ENCODE measurements at places on chromosomes 11 and 22.

- no peak for DNase-seq
Measured at GRCh38 chr11:15944460-15944859, 411.9 kb downstream of the SOX6 start.

DNA sequence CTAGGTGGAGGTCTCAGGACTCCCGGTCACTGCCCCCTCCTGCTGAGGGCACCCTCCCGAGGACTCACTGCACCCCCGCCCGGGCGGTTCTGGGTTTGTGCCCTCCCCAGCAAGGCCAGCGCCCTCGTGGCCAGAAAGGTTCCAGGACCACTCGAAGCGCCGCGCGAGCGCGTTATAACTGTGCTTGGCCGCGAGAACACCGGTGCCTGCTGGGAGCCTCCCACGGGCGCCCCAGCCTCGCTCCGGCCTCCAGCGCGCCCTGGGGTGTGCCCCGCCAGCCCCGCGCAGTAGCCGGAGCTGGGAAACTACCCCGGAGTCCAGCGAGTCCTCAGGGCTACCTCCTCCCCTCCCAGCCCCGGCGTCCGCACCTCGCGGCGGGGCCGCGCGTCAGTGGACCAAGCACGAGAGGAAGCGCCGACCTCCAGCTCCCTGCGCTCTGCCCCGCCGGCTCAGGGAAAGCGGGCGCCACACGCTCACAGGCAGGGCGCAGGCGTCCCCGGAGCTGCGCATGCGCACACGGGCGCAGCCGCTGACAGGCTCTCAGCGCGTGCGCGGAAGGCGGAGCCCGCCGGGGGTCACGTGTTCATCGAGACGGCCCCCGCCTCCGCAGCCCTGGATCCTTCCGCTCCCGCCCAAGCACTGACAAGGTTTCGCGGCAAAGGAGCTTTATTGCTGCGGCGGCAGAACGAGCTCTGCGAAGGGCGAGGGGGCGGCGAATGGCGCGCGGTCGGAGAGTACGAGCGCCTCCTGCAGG is at the start of gene SCO2:
Gene SCO2, minus strand, starts transcription at position 495 of the 754 bp plus-strand sequence. CDS start 1,187 bp downstream, outside the sequence.
- DNase-seq = peak; percentile 93

DNA sequence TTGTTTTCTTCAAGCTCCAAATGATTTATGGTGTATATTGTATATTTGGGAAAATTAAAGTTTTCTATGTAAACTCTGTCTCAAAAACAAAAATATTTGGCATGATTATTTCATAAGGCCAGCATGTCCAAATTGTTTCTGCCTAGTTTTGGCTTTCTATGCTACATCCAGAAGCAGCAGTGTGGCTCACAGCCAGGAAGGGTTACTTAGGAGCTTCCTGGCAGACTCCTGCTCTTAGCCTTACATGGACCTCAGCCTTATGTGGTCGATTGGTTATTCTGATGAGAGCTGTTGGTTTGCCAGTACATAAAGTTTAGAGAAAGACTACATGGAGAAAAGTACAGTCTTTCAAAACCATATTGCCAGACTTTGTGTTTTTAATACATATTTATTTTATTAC is 297.7 kb upstream of the FAT3 start:
- no peak for DNase-seq

- DNase-seq = no peak
Measured at GRCh38 chr11:16047073-16047472, 309.3 kb downstream of the SOX6 start.

- DNase-seq = no peak
Measured at GRCh38 chr11:18394928-18395734, 768 bp downstream of the LDHA start.

DNA sequence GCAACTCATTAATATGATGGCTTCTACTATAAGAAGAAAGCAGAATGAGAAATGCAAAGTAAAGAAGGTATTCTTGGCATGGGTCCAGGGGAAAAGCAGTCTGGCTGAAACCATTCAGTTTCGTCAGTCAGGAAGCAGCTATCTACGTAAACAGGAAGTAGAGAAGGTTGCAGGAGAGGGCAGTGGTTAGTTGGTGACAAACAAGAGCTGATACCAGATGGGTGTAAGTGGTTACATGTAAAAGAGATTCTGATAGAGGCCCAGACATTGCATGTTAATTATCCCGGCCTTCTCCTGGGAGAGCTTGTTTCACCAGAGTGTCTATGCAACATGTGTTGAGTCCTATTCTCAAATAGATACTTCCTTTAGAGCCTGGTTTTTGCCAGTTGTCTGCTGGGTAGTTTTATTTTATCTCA is 58.4 kb upstream of the PSMA1 start:
- DNase-seq = peak; percentile 48

DNA sequence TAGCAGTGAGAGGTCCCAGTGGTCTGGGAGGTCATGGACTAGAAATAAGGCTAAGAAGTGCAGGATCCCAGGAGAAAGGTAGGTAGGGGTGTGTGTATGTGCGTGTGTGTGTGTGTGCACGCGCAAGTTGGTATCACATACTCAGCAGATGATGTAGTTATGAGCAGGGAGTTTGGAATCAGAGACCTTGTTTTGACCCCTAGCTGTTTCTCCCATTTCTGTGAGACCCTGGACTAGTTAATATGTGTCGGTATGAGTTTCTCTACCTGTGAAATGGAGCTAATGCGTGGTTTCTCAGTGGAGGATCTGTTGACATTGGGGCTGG is 1.3 kb downstream of the SERPING1 start:
- DNase-seq = no peak

- DNase-seq = no peak
Measured at GRCh38 chr11:76589477-76589876, 81.1 kb downstream of the LRRC32 start.

- no peak for DNase-seq
Measured at GRCh38 chr22:35719212-35719875, 1.7 kb downstream of the APOL5 start.

Measured in activated T-helper 1 cell treated with anti-CD3 and anti-CD28 coated beads, Interleukin-2, amount 50 U/mL, for 16 hours (primary cell).